GM12891 (cell line): ENCODE measurements at places on chromosomes 7 and 10.

GRCh38 chr7:670501-671390, 55.8 kb upstream of the DNAAF5 start:
- no peak for DNase-seq

DNA sequence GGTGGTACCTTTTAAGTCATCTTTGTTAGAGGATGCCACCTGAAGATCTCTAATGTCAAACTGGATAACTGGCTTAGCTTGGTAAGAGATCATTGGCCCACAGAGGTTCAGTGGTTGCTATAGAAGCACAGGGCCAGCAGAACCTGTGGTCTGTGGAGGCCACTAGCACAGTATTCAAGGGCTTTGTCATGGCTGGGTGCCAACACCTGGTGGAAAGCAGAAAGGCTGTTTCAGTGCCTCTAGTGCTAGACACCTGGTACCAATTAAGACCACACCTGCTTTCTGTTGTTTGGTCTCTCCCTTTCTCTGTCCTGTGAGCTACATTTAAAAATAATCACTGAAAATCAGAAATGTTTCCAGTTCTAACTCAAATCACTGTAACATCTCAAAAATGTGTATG, 10.0 kb upstream of the PCGF5 start:
- no peak for DNase-seq

GRCh38 chr7:99032928-99033327, 111.0 kb downstream of the SMURF1 start:
- no peak for DNase-seq

DNA sequence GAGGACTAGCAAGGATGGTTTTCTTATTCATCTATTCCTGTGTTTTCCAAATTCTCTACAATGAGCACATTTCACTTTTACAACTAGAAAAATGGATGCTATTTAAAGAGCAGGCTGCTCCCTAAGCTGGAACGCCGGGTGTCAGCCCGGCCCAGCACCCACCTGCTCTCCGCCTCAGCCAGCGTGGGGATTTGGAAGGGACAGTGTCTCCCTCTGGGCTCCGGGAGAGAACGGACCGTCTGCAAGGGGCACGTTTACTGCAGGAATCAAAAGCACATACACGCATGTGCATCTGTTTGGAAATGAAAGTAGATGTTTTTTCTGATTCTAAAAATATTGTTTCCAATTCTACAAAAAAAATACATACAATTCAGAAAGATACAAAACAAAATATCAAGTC, 2.3 kb upstream of the JAKMIP3 start:
- DNase-seq = no peak

DNA sequence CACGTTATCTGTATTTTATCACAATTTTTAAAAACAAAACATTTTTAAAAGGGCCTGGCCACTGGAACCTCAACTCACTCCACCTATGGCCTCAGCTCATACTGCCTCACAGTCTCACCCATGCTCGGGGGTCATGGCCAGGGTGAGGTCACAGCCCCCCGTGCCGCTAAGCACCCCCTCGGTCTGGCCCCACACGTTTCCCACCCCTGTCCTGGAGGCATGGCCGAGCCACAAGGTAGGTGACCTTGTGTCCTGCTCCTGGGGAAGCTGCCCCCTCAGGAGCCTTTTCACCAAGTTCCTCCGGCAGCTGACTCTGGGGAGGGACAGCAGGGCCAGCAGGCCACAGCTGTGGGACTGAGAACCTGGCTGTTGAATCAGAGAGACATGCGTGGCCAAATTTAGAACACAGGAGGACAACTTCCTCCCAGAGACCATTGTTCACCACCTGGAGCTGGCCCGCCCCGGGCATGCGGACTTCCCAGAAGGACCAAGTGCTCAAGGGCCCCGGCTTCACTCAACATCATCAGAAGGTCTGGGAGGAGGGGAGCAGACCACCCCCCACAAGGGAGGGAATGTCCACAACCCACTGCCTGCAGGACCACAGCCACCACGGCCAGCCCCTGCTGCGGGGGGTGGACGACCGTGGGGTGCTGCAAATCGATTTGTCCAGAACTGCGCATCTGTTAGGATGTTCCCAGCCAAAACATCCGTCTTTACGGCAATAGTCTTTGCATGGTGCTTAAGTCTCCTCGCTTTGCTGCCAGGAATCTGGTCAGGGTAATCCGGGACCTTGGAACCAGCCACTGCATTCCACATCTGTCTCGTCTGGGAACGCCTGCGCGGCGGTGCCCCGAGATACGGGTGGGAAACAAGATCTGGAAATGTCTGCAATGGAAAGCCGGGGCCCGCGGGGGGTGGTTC, 48.6 kb upstream of the PDGFA start:
- no peak for DNase-seq

DNA sequence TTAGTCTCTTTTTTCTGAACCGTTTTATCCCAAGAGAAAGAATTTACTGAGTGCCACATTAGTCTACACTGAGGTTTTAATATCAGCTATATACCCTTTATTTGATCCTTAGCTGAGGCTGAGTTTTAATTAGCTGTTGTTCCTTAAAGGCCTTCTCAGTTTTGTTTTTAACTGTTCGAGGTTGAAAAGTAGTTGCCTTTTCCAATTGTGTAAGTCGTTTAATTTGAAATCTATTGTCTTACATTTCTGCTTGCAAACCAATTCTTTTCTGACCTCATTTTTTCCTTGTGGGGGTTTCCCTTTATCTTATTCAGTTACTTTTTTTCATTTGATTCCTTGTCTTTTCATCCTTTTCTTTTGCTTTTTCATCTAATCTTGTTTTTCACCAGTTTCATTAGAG, 30.8 kb downstream of the UMAD1 start:
- DNase-seq = no peak

DNA sequence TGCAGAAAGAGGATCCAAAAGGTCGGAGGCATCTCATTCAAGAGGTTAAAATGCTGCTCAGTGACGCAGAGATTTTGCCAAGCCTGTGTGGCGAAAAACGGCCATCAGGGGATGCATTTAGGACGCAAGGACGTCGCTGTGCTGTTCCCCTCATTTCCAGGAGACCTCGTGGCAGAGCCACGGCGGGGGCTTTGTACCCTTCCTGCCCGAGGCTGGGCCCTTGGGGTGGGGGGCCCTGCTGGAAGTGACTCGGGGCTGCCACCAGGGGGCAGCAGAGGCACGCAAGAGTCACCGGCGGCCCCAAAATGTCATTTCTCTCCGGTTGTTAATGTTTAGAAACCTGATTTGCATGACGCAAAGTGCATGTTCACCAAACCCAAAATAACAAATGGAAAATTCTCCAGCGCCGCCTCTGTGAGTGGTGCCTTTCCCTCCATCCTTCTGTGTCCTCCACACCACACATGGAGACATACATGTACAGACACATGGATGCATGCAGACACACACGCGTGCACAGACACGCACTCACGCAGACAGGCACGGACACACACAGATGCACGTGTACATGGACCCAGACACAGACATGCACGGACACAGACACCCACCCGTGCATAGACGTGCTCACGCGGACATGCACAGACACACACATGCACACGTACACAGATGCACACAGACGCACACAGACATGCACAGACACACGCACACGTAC, 51.0 kb upstream of the NKX6-2 start:
- DNase-seq = peak; percentile 86

DNA sequence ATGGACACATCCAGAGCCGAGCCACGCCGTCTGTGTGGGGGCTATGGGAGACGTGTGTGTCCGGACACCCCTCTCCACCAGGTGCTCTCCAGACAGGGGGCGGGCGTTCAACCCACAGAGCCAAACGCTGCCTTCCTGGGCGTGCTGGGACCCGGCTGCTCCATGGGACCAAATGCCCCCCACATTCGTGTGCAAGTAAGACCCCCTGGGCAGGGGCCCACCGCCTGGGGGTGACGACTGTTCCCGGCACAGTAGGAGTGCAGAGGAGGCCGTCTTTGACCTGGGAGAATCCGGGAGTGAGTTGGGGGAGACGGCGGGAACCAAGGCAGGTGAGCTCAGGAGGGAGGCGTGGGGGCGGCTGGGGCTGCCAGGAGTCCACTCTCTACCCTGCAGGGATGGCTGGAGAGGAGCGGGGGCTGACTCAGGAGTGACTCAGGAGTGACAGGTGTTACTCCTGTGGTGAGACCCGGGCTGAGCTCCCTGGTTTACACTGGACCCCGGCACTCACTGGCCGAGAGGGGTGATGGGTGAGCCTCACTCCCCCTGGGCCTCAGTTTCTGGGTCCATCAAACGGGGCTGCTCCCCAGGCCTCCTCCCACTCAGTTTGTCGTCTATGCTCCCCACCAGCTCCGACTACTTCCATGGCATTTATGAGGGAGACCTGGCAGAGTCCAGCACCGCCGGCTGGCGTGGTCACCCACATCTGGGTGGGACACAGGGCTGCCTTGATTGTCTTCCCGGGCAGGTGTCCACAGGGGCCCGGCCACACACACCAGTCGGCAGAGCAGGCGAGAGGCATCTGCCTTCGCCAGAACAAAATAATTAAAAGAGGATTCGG, 95.0 kb downstream of the MICALL2 start:
- DNase-seq = no peak

DNA sequence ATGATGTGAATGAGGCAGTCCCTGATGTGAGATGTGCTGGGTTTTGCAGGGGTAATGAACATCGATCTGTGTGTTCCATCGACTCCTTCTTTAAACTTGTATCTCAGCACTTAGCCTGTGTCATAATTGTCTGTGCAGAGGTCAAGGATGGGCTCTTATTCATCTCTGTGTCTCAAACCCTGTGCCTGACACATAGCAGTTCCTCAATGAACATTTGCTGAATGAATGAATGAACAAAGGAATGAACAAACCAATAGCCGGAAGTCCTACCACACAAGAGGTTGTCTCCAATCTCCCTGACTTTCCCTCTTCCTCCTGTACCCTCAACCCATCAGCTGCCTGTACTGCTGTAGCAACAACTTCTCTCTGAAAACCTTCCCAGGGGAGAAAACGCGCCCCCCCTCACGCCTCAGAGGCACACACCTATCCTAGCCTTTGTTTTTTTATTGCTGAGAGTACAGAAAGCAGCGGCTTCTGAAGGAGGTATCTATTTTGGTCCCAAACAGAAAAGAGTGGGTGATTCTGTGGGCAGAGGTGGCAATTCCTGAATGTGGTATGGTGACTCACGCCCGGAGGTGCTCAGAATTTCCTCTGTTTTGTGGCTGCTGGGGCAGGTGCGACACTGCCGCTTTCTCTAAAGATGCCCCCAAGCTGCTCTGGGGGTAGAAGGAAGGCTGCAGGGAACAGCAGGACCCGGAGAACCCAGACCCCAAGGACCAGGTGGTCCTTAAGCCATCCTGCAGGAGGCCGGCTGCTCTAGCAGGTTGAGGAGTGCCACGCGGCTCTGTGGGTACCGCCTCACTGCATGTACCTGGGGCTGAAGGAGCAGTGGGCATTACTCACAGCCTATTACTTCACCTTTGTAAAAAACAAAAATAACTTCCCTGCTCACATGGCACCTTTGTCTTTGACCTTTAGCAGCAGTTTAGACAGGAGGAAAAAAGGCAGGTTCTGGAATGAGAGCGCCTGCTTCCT, 9.6 kb downstream of the IL2RA start:
- no peak for DNase-seq

GRCh38 chr7:92884218-92884617, 47.8 kb upstream of the CDK6 start:
- no peak for DNase-seq
